ENCODE measurements at places on chromosomes 12 and 14. TPM values are rescaled to one million over a fixed set of nuclear protein-coding genes. Genes with fewer than 3 reads are reported as not detected.

GRCh38 chr14:75667099-75667765, 6.2 kb downstream of the TTLL5 start:
- H3K4me3 ChIP-seq: no peak overlapping the region
- H3K27ac ChIP-seq: no peak overlapping the region
- no peaks in the 10 kb centered on the region for H3K27me3 ChIP-seq
- H3K36me3 ChIP-seq: peaks cover 6% of the 10 kb centered on the region
- no peaks in the 10 kb centered on the region for H3K4me1 ChIP-seq

DNA sequence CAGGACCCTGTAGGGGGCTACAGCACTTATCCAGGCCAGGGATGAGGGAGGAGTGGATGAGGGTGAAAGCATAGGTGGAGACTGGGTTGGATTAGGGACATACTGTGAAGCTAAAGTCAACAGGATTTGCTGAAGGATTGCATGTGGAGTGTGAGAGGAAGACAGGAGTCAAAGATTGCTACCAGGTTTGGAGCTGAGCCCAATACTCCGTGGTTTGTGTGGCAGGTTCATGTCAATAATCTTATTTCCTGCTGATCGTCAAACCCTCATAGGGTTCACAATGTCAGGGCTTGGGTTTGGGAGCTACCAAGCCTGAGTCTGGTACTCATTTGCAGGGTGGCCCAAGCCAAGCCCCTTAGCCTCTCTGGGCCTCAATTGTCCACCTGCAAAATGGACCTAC, 77.1 kb upstream of the PLXNC1 start:
- no peak for DNase-seq
- no peaks in the 10 kb centered on the region for H3K36me3 ChIP-seq
- no peak overlapping the region for H3K27ac ChIP-seq

GRCh38 chr12:29350080-29350479, 30.9 kb downstream of the ERGIC2 start:
- no peak for DNase-seq
- no peaks in the 10 kb centered on the region for H3K27me3 ChIP-seq
- no peaks in the 10 kb centered on the region for H3K4me1 ChIP-seq

GRCh38 chr12:68620519-68621471, 10.1 kb downstream of the RAP1B start:
- H3K4me1 ChIP-seq: peaks cover 9% of the 10 kb centered on the region
- peaks cover 16% of the 10 kb centered on the region for H3K36me3 ChIP-seq
- H3K27me3 ChIP-seq: no peaks in the 10 kb centered on the region
- DNase-seq: no peak
- no peak overlapping the region for H3K27ac ChIP-seq

DNA sequence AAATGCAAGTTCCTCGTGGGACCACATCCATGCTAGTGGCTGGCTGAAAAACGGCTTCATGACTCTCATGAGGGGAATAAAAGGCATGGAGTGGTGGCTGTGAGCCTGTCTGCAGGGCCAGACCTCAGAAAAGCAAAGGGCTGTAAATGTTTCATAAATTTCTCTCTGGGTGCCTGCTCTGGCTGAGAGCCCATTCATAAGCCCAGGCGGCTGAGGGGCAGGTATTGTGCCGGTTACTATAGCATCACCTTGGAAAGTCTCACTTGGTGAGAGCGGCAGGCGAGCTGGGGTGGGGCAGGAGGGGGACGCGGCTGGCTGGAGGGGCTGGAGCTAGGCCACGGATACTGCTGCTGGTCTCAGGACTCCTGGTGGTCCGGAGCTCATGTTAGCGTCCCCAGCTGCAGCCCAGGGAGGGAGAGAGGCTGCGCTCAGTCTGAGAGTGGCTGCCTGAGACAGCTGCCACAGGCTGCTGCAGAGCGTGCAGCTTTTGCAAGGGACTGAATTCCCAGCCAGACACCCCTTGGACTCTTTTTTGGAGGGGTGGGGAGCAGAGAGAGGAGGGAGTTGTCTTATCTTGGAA, at the start of gene SLC17A8:
SLC17A8 (plus strand) TSS at position 431 of the 580 bp plus-strand sequence. CDS start 318 bp downstream, outside the sequence.
- H3K27ac ChIP-seq: no peak within 1 kb of the TSS
- DNase-seq: no peak
- no peaks in the 10 kb centered on the region for H3K4me1 ChIP-seq
- H3K27me3 ChIP-seq: peaks cover 12% of the 10 kb centered on the region

DNA sequence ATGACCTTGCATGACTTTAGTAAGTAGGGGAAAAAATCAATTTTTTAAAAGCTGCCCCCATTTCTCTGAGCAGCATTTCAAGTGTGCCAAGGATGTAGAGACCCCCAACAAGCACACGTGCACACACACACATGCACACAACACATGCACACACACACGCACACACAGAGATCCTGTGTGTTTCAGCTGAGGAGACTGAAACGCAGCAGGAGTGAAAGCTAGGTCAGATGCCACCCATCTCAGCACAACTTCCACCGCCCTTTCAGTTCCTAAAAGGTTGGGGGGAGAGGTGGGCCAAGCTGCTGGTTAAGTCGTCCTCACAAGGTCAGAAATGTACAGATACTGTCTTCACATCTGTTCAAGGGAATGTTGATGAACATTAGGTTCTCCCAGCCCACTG, 13.9 kb downstream of the MYL2 start:
- no peak for DNase-seq
- H3K36me3 ChIP-seq: no peaks in the 10 kb centered on the region
- H3K4me1 ChIP-seq: no peaks in the 10 kb centered on the region
- H3K4me3 ChIP-seq: no peak overlapping the region
- H3K27me3 ChIP-seq: no peaks in the 10 kb centered on the region
- no peak overlapping the region for H3K27ac ChIP-seq

GRCh38 chr14:92447416-92448197, 66.0 kb upstream of the RIN3 start:
- no peak overlapping the region for H3K27ac ChIP-seq
- no peak overlapping the region for H3K4me3 ChIP-seq
- DNase-seq: no peak
- H3K36me3 ChIP-seq: no peaks in the 10 kb centered on the region
- H3K4me1 ChIP-seq: no peaks in the 10 kb centered on the region

GRCh38 chr12:67400742-67401141, 131.6 kb downstream of the CAND1 start:
- H3K27ac ChIP-seq: no peak overlapping the region
- H3K4me1 ChIP-seq: no peaks in the 10 kb centered on the region
- H3K27me3 ChIP-seq: no peaks in the 10 kb centered on the region
- DNase-seq: no peak

GRCh38 chr14:57293866-57294837, 25.4 kb downstream of the AP5M1 start:
- no peaks in the 10 kb centered on the region for H3K27me3 ChIP-seq
- no peaks in the 10 kb centered on the region for H3K4me1 ChIP-seq
- H3K36me3 ChIP-seq: no peaks in the 10 kb centered on the region
- no peak overlapping the region for H3K4me3 ChIP-seq
- DNase-seq: no peak

DNA sequence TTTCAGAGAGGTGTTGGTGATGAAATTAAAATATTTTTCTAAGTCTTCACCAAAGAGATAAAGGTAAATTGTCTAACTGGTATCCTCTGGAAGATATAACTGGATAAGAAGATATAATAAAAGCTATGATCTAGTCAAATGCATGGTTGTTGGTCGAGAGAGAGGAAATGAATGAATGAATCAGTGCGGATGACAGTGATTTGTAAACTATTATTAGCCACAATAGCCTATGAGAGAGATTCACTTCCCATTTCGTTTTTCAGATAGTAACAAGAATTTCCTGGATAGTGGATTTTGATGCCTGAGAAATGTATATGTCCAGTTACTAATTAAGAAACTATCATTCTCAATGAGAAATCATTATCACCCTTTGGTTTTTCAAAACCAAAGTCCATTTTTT, 63.1 kb downstream of the HEATR5A start:
- no peaks in the 10 kb centered on the region for H3K36me3 ChIP-seq
- no peak overlapping the region for H3K27ac ChIP-seq
- no peaks in the 10 kb centered on the region for H3K4me1 ChIP-seq
- no peak overlapping the region for H3K4me3 ChIP-seq
- no peaks in the 10 kb centered on the region for H3K27me3 ChIP-seq
- no peak for DNase-seq

DNA sequence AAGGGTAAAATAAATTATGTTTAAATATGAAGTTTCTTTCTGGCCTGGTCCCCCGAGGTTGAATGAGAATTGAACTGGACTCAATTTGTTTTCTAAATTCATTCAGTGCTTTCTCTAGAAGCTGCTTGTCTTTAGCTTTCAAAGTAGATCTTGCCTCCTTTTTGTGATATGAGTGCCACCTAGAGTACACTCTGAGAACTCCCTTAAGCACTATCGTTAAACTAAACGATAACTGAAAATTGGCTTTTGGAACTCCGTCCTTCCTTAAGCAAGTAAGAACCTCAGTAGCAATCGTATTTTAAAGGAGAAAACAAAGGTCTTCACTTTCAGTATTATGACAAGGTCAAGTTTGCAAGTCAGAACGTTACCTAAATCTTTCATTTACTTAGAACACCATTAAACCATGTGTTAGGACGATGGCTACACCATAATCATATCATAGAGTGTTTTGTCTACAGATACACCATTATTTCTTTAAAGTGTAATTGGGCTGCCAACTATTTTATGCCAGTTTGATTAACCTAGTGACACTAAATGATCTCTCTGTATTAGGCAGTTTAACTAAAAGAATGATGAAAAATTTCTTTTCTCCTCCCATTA, 364.8 kb downstream of the SNAPC1 start:
- H3K27me3 ChIP-seq: no peaks in the 10 kb centered on the region
- peak; percentile 37 for DNase-seq
- H3K27ac ChIP-seq: no peak overlapping the region
- no peak overlapping the region for H3K4me3 ChIP-seq

DNA sequence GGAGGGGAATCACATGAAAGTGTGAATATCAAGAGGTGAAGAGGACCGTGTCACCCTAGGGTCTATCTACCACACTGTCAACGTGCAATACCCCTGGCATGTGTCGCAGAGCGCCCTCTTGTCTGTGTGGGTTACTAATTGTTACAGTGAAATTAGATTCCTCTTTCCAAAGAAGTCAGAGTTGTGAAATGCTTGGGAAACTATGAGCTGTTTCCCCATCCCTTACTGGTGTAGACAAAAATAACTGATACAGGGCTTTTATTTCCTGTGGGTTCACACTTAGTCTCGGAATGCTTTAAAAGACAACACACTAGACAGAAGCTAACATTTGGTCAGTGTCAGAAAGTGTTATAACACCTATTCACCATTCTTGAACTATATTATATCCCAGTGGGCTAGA, 597.3 kb downstream of the NRXN3 start:
- no peaks in the 10 kb centered on the region for H3K36me3 ChIP-seq
- H3K27ac ChIP-seq: no peak overlapping the region
- H3K4me1 ChIP-seq: no peaks in the 10 kb centered on the region
- H3K27me3 ChIP-seq: no peaks in the 10 kb centered on the region
- H3K4me3 ChIP-seq: no peak overlapping the region

DNA sequence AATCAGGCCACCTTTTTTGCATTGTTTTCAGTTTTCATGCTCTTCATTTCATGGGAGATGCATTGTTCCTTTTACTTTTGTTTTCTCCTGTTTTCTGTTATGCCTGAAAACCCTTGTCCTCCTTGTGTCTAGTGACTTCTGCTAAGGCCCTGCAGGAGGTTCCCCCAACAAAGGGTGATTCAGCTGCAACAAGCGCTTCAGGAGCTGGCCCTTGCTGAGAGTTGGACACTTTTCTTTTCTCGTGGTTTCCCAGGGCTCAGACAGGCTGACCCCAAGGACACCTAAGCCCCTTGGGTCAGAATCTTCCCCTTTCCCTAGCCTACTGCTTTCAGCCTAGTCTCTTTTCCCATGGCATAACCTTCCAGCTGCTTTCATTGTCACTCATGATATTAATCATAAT, 98.9 kb downstream of the PLXNC1 start:
- no peak overlapping the region for H3K4me3 ChIP-seq
- H3K27me3 ChIP-seq: no peaks in the 10 kb centered on the region
- H3K36me3 ChIP-seq: no peaks in the 10 kb centered on the region
- no peak overlapping the region for H3K27ac ChIP-seq

DNA sequence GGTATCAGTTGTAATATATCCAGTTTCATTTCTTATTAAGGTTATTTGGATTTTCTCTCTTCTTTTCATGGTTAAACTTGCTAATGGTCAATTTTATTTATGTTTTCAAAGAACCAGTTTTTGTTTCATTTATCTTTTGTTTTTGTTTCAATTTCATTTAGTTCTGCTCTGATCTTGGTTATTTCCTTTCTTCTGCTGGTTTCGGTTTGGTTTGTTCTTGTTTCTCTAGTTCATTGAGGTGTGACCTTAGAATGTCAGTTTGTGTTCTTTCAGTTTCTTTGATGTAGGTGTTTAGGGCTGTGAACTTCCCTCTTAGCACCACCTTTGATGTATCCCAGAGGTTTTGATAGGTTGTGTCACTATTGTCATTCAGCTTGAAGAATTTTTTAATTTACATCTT, 145.6 kb upstream of the SLCO1B1 start:
- no peak for DNase-seq
- no peaks in the 10 kb centered on the region for H3K36me3 ChIP-seq
- H3K4me3 ChIP-seq: no peak overlapping the region
- H3K27ac ChIP-seq: no peak overlapping the region

DNA sequence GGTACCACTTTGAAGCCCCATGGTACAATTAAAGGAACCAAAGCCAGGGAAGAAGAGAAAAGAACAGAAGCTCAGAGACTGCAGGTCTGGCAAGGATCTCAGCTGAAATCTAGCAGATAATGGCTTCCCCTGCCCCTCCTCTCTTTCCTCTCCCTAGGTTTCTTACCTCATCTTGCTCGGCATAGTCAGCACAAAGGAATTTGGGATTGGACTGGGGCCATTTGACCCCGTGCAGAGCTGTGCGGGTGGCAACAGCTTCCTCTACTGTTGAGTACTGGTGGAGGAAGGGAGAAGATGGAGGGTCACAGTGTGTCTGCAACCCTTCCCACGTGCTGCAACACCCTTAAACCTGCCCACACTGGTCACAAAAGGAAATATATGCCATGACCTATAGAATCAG, 4.7 kb upstream of the CDH24 start:
- peaks cover 6% of the 10 kb centered on the region for H3K4me1 ChIP-seq
- no peak overlapping the region for H3K27ac ChIP-seq
- H3K27me3 ChIP-seq: peaks cover 5% of the 10 kb centered on the region
- no peak for DNase-seq
- H3K4me3 ChIP-seq: no peak overlapping the region

GRCh38 chr12:54579258-54579657, 9.2 kb downstream of the PPP1R1A start:
- H3K27me3 ChIP-seq: peaks cover 20% of the 10 kb centered on the region
- H3K4me3 ChIP-seq: no peak overlapping the region
- DNase-seq: no peak
- peaks cover 5% of the 10 kb centered on the region for H3K36me3 ChIP-seq

DNA sequence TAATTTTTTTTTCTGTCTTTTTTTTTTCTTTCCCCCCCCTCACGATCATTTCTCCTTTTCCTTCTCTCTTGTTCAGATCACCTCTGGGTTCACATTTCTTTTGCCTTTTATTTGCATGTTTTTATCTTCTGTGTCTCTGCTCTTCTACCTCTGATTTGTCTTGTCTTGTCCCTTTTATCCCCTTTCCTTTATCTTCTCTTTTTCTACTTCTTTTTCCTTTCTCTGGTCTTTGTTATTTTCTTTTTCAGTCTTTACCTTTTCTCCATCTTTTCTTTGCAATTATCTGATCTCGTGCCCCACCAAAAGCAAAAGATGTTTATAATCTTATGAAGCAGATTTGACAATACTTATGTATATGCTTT, 77.8 kb upstream of the RAP1B start:
- no peak for DNase-seq
- no peaks in the 10 kb centered on the region for H3K36me3 ChIP-seq
- H3K27ac ChIP-seq: no peak overlapping the region
- no peak overlapping the region for H3K4me3 ChIP-seq
- H3K4me1 ChIP-seq: no peaks in the 10 kb centered on the region
- no peaks in the 10 kb centered on the region for H3K27me3 ChIP-seq

GALNT8 gene
- total RNA-seq: 0.61 TPM

RNASE7 gene
- total RNA-seq: 0.47 TPM

TSHR gene
- total RNA-seq: 20.1 TPM

CLEC9A gene
- total RNA-seq: 16.2 TPM

ITGA7 gene
- 2.8 TPM for total RNA-seq

REM2 gene
- total RNA-seq: 0.47 TPM

PLBD1 gene
- total RNA-seq: 9.5 TPM

Data from thymus (tissue), 14 donors.